ENCODE measurements at places on chromosomes 6 and 20.

DNA sequence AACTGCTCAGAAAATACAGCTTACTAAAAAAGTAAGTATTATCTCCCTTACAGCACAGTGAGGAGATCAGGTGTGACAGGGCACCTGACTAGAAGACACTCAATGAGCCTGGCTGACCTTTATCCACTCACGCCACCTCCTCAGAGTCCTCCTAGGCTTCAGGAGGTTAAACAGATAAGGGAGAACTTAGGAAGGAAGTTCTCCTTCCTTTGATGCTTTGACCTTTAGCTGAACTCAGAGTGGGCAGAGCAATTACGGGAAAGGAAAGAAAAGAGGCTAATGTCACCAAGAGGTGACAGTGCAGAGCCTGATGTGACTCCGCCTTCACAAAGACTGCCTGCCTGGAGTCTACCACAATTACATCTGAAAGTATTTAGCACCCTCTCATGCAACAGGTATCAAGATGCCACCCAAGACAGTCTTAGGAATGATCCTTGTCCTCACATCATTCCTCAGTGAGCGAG is 36.7 kb downstream of the MAN1A1 start:
- no peak for DNase-seq

GRCh38 chr20:112396-112795 is 24.9 kb downstream of the DEFB125 start:
- DNase-seq: no peak

GRCh38 chr6:121112356-121112755 is 221.9 kb downstream of the TBC1D32 start:
- DNase-seq: no peak

- no peak for DNase-seq
Observed at GRCh38 chr6:37763413-37763812, 56.1 kb upstream of the ZFAND3 start.

GRCh38 chr6:104575536-104575935 is 284.2 kb downstream of the HACE1 start:
- DNase-seq: no peak
